ENCODE measurements at places on chromosomes 4 and X. TPM values are rescaled to one million over a fixed set of nuclear protein-coding genes. Genes with fewer than 3 reads are reported as not detected.

DNA sequence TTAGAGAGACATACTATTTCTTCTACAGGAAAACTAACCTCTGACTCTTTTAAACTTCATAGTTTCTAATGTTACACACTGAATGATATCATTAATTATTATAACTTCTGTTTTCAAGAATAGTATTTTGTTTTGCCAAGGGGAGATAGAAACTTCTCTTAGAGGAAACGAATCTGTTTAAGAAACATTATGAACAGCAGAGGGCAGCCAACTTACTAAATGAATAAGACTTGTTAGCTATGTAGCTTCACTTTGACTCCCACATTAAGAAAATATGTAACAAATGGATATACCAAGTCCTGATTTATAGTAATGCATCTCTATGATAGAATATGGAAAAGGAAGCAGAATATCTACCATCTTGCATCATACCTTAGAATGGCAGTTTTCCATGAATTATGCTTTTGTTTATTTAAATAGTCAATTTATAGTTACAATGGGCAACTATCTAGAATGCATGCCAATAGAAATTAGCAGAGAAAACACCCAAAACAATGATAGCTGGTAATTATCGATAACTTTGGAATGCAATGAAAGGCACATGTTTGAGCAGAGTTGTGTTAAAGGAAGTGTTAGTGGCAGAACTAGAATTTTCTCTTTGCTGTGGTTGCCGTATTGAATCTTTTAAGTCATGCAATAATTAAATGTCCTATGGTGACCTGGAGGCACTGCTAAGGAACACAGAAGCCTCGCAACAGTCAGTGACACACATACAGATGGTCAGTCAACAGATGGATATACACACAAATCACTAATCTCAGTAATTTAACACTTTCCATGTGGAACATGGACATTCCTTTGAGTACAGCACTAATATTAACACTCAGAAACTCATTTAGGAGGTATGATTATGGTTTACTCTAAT is 105.7 kb upstream of the PDLIM3 start:
- peak; percentile 54 for DNase-seq

- no peak for DNase-seq
Observed at GRCh38 chr4:38674258-38675144, 10.5 kb downstream of the KLF3 start.

- DNase-seq = peak; percentile 31
Observed at GRCh38 chr4:79273915-79274314, 51.9 kb downstream of the NAA11 start.

DNA sequence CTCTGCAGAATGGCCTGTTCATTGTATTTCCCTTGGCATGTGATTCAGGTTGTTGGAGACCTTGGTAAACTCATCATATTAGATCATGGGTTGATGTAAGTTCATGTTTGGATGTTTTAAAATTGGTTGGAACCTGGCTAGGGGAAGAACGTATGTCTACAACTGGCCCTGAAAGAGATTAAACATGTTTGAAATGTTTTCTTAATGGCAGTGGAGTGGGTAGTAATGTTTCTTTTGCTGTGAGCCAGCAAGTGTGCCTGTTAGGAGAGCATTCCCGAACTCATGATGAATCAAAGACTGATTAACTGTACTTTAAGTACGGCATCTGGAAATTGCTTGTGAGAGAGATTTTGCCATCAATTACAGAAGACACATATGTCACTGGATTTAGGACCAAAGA is 44.5 kb upstream of the SLC4A4 start:
- no peak for DNase-seq

GRCh38 chr4:336099-336892 is 1.3 kb upstream of the ZNF141 start:
- DNase-seq = no peak

GRCh38 chrX:154373340-154374306 is 811 bp downstream of the FLNA start:
- no peak for DNase-seq

GRCh38 chr4:13981499-13981898 is 354.0 kb upstream of the BOD1L1 start:
- no peak for DNase-seq

GRCh38 chrX:10971759-10972158 is 139.4 kb upstream of the HCCS start:
- DNase-seq = no peak

The WAS gene
- polyA plus RNA-seq = 3.1 TPM

DNA sequence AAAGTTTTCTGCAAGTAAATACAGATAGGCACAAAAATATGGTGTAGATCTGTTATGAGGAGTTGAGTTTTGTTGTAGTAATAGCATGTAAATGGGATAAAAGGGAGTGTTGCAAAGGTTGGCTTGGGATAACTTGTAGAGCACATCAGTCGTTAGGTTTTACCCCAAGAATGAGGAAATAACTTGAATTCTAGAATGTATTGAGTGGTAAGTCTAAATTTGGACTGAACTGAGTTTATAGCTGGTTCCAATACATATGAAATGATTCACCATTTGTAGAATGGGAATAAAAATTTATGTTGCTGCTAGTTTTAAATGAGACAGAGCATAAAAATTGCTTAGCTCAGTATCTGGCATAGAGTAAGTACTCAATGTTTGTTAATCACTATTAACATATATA is 719.2 kb downstream of the FSTL5 start:
- no peak for DNase-seq

DNA sequence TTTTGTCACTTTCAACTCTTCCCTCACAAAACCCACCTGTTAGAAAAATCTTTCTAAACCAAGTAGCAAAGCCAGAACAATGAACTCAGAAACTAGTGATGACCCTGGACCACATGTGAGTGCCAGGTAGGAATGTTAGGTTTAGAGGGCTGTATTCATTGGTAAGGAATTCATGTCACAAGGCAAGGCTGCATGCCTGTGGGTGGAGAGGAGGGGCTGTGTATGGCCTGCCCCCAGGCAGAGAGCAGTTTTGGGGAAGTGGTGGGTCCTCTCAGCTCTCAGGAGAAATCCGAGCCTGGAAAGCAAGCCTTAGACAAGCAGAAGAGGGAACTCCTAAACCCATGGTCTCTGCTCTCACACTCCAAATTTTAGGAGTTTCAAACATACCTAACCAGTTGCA is 2.4 kb downstream of the RNF175 start:
- DNase-seq = no peak

- DNase-seq = no peak
Observed at GRCh38 chrX:120452131-120452530, 17.0 kb downstream of the LAMP2 start.

DNA sequence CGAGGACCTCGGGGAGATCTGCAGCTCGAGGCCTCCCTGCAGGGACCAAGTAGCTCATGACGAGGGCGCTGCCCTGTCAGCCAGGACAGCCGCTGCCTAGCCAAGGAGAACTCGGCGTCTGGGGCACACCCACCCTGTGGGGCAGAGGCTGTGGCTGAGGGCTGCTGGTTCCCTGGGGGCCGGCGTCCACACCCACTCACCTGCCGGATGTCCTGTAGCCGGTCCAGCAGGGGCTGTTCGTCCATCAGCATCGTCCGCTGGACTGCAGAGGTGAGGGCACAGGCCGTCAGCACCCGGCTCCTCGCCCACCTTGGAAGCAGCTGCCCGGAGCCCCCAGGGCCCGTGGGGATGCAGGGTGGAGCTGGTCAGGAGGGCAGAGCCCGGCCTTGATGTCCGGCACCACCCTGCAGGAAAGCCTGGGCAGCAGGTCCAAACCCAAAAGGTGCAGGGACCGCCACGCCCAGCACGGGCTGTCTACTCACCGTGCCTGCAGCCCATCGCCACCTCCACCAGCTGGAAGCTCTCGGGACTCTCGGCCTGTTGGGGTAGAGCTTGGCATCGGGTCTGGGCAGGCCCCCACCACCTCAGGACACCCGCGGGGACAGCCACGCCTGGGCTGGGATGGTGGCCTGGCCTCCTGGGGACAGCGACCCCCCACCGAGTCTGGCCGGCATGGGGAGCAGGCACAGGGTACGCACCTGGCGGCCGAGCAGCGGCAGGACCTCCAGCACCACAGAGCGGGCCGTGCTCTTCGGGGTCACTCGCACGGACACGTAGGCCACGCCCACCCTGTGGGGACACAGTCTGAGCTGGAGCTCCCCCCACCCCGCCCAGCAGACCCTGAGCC is 6.9 kb downstream of the DGKQ start:
- no peak for DNase-seq

- DNase-seq = no peak
Observed at GRCh38 chr4:48968814-48969213, 17.3 kb upstream of the CWH43 start.

DNA sequence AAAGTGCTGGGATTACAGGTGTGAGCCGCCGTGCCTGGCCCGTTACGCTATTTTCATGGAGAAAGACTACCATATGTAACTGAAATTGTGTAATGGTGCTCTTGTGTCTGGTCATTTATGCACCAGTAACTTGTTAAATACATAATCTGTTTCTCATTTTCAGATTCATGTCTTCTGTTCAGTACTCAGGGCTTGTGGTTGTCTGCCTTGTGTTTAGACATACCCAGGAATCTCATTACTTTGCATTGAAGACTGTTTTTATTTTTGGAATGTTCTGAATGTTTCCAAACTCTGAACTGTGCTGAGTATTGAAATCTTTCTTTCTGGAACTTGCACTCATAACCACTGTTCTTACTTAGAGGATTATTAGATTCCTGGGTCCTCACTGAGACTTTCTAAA is 52.8 kb downstream of the PDLIM5 start:
- no peak for DNase-seq
